ENCODE measurements at places on chromosomes 4 and X.

GRCh38 chr4:175405961-175406360 is 406.1 kb downstream of the GPM6A start:
- no peak for DNase-seq

- no peak for DNase-seq
These were observed 147.0 kb downstream of the PDGFC start for GRCh38 chr4:156824451-156825060.

- DNase-seq = no peak
These were observed 12.5 kb upstream of the HSFX4 start for GRCh38 chrX:149916745-149917392.

GRCh38 chr4:120085705-120086104 is 19.1 kb upstream of the MAD2L1 start:
- DNase-seq = no peak

DNA sequence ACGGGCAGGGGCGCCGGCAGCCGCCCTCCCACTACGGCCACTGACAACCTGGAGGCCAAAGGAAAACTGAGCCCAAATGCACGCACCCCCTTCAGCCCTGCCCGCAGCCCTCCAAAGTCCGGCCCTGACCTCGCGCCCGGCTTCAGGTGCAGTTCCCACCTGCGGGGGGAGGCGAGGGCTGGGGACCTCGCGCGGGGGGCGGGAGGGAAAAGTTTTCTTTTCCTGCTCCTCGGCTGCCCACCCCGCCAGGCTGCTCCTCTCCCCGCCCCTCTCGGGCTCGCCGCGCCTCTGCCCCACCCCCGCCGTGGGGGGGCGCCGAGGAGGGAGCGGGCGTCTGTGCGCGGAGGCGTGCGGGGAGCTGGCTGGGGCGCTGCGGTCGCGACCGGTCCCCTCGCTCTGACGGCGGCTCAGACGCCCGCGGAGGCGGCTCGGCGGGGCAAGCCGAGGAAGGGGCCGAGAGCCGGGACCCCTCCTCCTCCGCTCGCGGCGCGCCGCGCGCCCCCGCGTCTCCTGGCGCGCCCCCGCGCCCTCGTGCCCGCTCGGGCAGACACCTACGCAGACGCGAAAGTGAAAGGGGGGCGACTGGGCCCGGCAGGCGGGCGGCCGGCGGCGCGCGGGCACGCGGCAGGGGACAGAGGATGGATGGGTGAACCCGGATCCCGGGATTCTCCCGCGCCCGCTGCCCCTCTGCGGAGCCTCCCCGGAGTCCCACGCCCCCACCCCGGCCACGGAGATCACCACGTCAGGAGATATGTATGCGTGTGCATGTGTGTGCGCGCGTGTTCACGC is 3.1 kb upstream of the NR3C2 start:
- DNase-seq = peak; percentile 62

- no peak for DNase-seq
These were observed at the start of gene EDNRA for GRCh38 chr4:147480891-147481576. Gene EDNRA (plus strand): TSS chr4:147481097. CDS start chr4:147485682, 4,585 bp downstream.

DNA sequence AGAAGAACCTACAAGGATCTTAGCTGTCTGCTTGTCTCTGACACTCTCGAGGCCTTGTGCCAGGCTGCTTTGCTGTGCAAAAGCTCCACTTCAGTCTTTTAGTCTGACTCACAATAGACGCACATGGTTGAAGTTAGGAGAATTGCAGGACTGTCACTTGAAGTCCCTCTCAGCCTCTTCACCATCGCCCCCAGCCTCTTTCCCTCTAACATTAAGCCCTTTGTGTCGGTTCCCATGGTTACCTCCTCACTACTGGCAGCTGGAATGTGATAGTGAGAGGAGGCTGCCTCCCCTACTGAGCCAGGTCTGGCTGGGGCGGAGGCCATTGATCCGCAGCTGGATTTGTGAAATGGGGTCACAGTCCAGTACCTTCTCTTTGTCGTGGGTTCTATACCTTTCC is 201.8 kb downstream of the SOWAHB start:
- no peak for DNase-seq

DNA sequence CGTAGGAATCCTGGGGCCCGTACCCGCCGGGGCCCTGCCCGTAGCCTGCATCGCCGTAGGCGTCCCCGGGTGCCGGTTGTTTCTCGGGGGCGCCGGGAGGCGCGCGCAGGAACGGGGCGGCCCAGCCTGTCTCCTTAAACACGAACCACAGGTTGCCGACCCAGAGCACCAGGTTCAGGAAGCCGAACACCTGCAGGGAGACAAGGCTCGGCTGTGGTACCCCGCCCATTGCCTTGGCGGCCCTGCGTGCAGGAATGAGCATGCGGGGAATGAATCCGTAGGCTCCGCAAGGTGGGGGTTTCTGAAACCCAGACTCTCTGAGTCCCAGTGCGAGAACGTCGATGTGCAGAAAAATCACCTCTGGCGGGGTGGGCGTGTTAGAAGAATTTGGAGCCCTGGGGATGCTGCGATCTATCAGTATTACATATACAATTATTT is 5.4 kb upstream of the PRICKLE3 start:
- DNase-seq = no peak

DNA sequence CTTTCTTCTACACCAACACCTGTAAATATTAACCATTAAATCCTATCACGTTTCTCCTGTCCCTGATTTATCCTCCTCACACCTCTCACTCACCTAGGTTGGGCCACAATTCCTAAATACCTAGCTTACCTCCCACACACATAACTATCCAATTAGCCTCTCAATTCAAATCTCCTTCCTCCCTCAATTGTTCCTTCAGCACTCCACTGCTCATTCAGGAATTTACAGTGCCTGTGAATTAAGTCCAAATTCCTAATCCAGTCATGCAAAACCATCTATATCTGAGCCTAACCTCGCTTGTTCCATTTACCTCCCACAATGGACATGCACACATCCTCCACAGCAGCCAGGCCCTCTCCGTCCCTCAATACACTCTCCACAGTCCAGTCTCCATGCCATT is 17.5 kb downstream of the ANXA5 start:
- DNase-seq = no peak

GRCh38 chr4:126976850-126977632 is 655.7 kb upstream of the INTU start:
- DNase-seq = no peak

- DNase-seq = no peak
These were observed 230.9 kb upstream of the GPC4 start for GRCh38 chrX:133645977-133646718.

DNA sequence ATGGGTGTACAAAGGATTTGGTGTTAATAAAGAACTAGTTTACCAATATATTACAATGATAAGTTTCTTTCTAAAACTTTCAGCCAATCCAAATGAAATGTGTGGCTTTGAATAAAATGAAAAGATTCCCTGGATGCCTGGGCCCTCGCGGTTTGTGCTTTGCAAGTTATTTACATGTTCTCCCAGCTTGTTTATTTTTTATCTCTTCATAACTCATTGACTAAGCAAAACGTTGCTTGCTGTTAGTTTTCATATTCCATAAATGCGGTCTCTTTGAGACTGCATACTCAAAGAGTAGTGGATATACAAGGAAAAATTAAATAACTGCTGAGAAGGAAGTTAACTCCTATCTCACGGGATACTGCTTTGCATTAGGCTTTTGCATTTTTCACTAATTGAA is 26.0 kb downstream of the FHDC1 start:
- no peak for DNase-seq
